ENCODE measurements at places on chromosomes 1 and 21.

GRCh38 chr1:53648516-53648915 is 90.4 kb downstream of the GLIS1 start:
- DNase-seq: no peak

DNA sequence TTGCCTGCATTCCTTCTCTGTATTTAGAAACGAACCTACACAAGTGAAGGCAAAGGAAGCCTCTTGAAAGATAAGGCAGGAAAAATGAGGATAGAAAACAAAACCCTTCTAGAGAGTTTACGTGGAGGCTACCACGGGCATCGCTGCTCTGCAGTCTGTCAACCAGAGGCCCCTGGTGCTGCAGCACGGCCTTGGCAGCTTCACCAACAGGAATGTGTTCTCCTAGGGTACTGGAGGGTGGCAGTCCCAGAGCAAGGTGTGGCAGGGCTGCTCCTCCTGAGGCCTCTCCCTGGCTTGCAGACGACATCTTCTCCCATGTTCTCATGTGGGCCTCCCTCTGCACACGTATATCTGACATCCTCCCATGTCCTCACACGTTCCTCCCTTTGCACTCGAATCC is 57.6 kb upstream of the SAMD11 start:
- DNase-seq: no peak

GRCh38 chr1:228940926-228941325 is 205.6 kb downstream of the RHOU start:
- no peak for DNase-seq

- no peak for DNase-seq
Measured at GRCh38 chr1:234710381-234710780, 100.4 kb upstream of the IRF2BP2 start.

- DNase-seq: no peak
Measured at GRCh38 chr1:167128261-167129227, 34.7 kb downstream of the STYXL2 start.

DNA sequence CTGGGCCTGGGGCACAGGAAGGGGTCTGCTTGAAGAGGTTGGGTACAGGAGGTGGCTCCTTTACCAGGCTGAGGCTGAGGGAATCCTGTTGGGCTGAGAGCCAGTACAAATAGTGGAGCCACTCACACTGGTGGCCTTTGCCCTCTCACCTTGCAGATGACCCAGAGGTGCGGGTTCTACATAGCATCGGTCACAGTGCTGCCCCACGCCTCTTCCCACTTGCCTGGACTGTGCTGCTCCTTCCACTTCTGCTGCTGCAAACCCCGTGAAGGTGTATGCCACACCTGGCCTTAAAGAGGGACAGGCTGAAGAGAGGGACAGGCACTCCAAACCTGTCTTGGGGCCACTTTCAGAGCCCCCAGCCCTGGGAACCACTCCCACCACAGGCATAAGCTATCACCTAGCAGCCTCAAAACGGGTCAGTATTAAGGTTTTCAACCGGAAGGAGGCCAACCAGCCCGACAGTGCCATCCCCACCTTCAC is 1.8 kb upstream of the SLC50A1 start:
- DNase-seq: no peak

- DNase-seq: no peak
Measured at GRCh38 chr1:208127792-208128529, 116.2 kb downstream of the PLXNA2 start.

DNA sequence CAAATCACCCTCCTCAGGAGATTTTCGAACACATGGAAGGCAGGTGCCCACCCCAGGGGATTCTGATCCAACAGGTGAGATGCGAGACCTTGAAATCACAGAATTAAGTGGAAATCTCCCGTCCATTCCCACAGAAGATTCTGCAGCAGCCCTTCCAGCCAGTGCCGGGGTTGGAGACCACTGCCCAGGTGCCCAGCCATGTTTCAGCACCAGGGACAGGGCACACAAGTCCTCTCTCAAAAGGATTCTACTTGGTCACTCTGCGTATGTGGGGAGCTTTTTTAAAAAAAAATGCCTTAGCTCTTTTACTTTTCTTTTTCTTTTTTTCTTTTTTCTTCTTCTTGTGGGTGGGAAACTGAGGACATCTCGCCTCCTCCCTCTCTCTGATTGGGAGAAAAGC is 80.7 kb downstream of the VWA5B1 start:
- peak; percentile 48 for DNase-seq

- DNase-seq: peak; percentile 30
Measured at GRCh38 chr21:14591882-14592281, 45.8 kb upstream of the SAMSN1 start.

DNA sequence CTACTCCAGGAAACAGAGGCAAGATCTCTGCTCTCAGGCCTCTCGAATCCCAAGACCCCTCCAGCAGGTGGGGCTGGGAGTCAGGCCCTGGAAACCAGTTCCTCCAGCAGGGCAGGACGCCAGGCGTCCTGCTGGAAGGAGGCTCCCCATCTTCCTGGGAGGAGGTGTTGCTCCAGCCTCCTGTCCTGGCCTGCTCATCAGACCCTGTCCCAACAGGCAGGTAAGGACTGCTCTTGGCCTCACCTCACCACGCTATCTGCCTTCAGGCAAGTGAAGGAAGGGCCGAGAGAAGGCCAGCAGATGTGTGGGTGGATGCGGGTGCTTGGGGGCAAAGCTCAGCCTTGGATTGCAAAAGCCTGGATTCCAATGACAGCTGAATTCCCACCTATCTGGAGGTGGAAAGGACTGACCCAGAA is 82.9 kb downstream of the SSBP3 start:
- no peak for DNase-seq

GRCh38 chr1:96492236-96492635 is 229.3 kb upstream of the PTBP2 start:
- DNase-seq: no peak

GRCh38 chr1:51325878-51326755 is 4.2 kb downstream of the TTC39A start:
- DNase-seq: no peak

DNA sequence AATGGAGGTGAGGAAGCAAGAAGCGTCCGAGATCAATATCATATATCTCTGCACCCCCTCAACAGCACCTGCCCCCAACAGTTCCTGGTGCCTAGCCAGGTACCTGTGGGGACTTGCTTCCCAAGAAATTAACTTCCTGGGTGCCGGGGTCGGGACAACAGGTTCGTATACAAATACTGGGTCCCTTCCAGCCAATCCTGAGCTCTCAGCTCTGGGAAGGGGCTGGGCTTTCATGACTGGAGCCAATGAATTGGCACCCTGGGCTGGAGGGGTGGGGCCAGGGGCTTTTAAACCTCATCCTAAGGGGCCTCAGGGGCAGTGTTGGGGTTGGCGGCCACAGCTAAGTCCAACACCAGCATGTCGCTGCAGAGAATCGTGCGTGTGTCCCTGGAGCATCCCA is at the start of gene PADI3:
Gene PADI3 (plus strand): TSS at position 318 of the 400 bp plus-strand sequence. CDS start 40 bp downstream, at position 358.
- DNase-seq: no peak

GRCh38 chr1:20137604-20138003 is 1.5 kb upstream of the PLA2G2F start:
- no peak for DNase-seq

- no peak for DNase-seq
Measured at GRCh38 chr21:41548781-41549180, 40.8 kb upstream of the TMPRSS2 start.

DNA sequence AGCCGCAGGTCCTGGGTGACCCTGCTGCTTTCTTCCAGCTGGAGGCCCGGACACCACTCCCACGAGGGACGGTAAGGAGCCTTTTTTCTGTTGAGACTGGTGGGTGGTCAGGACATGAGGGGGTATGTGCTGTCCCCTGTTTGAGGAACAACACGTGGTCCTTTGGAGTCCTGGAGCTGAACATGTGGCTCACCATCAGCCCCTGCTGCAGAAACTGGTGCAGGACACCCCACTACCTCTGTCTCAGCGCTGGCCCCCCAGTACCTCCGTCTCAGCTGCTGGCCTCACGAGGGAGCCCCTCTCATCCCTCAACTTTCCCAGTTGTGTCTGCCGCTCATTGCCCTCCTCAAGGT is 34.7 kb downstream of the SLC19A1 start:
- DNase-seq: no peak

GRCh38 chr1:203041351-203041932 is 15.2 kb downstream of the PPFIA4 start:
- DNase-seq: no peak

GRCh38 chr1:38915352-38915948 is 26.2 kb downstream of the RHBDL2 start:
- peak; percentile 26 for DNase-seq

DNA sequence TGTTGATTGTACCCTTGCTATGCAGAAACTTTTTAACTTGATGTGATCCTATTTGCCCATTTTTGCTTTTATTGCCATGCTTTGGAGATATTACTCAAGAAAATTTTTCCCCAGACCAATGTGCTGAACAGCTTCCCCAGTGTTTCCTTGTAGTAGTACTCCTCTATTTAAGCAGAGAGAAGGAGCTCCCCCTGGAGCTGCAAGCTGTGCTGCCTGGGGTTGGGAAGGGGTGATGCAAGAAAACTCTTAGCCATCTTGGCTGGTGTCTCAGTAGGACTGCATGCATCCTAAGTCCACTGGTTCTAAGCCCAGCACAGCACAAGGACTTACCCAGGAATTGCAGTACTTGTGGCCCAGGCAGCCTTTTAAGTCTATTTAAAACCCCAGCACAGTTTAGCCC is 121.6 kb downstream of the NTMT2 start:
- DNase-seq: peak; percentile 20

DNA sequence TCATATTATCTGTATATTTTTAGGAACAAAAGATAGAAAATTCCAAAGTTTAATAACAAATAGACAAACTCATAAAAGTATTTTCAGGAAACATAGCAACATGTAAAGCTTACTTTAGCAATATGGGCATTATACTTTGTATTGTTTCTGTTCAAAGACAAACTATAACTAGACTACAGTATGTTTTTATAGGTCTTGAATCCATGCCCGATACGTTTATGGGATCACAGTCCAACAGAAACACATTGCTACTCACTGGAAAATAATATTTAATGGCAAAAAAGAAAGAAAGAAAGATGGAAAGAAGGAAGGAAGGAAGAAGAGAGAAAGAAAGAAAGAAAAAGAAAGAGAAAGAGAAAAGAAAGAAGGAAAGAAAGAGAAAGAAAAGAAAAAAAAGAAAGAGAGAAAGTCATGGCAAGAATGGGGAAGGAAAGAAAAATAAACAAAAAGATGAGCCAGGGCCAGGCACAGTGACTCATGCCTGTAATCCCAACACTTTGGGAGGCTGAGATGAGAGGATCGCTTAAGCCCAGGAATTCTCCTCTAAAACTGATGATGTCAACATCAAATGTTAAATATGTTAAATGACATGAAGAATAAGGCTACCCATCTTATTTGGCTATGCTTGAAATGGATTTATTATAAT is 32.7 kb downstream of the TM2D1 start:
- DNase-seq: peak; percentile 50

- DNase-seq: no peak
Measured at GRCh38 chr1:44810101-44810761, 1.9 kb downstream of the BTBD19 start.

DNA sequence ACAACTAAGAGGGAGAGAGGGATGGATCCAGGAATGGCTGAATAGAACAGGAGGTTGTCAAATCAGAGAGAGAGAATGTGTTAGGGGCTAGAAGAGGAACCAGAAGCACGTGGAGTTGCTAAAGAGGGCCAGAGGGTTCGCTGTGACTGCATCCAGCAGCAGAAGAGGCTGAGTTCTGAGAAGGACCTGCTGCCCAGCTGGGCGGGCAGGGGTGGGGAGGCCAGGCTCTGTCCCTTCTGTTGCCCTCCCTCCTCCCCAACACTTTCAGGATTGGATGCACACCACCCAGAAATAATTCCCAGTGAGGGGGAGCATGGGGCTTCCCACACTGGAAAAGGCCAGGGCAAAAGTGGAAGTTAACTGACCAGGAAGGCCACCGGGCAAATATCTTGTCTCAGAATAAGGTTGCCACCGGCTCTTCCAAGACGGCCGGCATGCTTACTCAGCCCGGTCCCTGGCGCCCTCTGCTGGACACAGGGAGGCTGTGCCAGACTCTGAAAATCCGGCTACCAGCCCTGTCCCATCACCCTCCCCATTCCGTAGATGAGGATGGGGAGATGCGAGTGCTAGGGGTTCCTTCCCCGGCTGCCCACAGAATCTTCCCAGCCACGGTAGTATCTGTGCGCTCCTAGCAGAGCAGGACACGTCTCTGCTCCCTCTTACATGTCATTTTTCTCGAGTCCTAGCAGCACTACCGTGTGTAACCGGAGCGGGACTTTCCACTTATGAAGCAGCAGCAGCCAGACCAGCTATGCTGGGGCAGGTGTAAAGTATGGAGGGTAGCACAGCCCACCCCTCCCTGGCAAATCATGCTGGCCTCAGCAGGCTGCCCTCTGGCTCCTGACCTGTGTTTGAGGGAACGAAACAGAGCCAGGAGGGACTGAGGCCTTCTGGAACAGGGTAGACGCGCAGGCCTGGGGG is 46.8 kb upstream of the A3GALT2 start:
- DNase-seq: peak; percentile 91

- peak; percentile 96 for DNase-seq
Measured at GRCh38 chr1:24289937-24290595, 29.1 kb upstream of the GRHL3 start.

GRCh38 chr21:39051588-39051949 is 131.7 kb downstream of the PSMG1 start:
- DNase-seq: peak; percentile 93

DNA sequence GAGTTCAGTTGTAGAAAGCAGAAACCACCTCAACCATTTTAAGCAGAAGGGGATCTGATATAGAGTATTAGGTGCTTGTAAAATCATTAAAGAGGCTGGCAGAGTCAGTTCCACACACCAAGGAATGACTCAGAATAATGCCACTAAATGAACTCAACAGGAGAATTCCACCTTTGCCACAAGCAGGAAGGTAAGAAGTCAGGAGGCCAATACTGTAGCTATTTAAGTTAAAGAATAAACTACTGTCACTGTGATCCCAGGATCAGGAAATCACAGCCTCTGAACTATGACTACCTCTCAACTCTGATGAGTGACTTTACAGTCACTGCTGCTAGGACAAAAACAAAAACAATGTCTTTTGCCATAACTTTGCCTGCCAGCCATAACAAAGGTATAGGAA is 52.5 kb upstream of the PRMT6 start:
- DNase-seq: no peak

DNA sequence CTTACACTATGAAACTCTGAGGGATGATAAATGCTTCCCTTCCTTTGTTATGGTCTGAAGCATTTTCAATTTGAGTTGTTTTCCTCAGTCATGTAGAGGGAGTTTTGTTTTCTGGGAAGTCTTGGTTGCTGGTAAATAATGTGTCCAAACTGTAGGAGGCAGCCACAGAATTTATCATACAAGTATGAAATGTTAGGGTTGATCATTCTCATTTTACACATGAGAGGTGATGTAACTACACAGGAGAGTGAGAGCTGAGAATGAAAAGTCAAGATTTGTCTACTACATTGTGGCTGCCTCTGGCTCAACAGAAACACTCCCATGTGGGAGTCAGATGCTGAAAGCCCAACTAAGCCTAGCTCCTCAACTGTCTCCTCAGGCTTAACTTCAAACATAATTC is 182.5 kb upstream of the SGIP1 start:
- DNase-seq: peak; percentile 73

DNA sequence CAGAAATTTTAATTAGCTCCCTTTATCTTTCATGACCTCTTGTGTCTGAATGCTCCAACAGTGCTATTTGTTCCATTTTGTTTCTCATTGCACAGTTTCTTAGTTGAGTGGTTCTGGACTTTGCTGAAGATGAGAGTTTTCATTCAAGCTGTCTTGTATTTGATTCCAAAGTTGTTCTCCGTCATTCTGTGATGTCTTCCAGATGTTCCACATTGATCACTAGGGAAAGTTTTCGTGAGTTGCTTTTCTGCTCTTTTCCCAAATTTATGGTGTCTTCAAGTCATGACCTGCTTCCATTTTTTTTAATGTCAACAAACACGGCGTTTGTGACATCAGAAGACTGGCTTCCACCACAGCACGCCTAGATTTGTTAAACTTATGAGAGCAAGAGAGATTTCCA is 575.5 kb downstream of the MRPL39 start:
- DNase-seq: no peak
